Aorta (tissue), 5 donors: ENCODE measurements at places on chromosomes 2 and 18. TPM values are rescaled to one million over a fixed set of nuclear protein-coding genes. Genes with fewer than 3 reads are reported as not detected.
A peak's percentile ranks its signal among the peaks of the same experiment; 100 is the strongest.

- peak; percentile 90 for DNase-seq
These were observed 73.2 kb downstream of the LRRFIP1 start for GRCh38 chr2:237700512-237701032.

GRCh38 chr2:98731041-98731893 is at the start of gene MGAT4A:
TSS of gene MGAT4A (minus strand) at chr2:98731132. CDS start at chr2:98726332, 4,800 bp downstream.
- peak; percentile 87 for DNase-seq

- no peak for DNase-seq
These were observed 11.7 kb upstream of the C18orf63 start for GRCh38 chr18:74303936-74304335.

- DNase-seq: no peak
These were observed 222.8 kb downstream of the NAPG start for GRCh38 chr18:10748641-10749040.

GRCh38 chr18:49071778-49072177 is 121.0 kb upstream of the SMAD7 start:
- no peak for DNase-seq

Gene EVA1A
- 1.7 TPM for total RNA-seq

Gene UGT1A4
- total RNA-seq: not detected

Gene MBD5
- total RNA-seq: 63.2 TPM

GRCh38 chr2:212737392-212738172 is 199.0 kb upstream of the ERBB4 start:
- no peak for DNase-seq

Gene KRTCAP3
- 1.8 TPM for total RNA-seq

Gene CIB4
- total RNA-seq: not detected

DNA sequence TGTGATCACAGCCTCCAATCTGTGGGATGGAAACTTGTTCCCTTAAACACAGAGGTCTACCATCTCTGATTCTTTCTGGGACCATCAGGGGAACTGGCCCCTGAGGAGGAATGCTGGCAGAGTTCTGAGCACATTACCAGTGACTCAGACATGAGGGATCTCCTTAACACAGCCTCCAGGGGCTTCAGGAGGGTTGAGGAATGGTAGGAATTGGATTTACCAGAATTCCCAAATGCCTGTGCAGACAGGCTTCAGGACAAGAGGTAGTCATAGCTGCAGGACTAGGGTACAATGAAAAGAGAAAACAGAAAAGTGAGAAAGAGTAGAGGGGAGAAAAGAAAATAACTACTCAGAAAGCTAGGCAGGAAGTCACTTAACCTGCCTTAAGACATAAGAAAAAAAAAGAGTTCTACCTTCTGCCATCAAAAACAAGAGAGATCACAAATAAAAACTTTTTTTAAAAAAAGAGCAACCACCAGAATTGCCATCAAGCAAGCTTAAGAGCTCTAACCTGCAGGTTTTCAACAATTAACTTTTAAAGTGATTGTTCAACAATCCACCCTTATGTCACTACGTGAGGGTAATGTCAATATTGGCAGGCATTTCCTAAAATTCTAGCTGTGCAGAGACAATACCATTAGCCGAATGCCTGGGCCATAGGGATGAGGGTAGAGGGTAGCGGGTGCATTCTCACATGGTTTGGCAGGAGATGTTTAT is 524.4 kb downstream of the BCL11A start:
- no peak for DNase-seq

DNA sequence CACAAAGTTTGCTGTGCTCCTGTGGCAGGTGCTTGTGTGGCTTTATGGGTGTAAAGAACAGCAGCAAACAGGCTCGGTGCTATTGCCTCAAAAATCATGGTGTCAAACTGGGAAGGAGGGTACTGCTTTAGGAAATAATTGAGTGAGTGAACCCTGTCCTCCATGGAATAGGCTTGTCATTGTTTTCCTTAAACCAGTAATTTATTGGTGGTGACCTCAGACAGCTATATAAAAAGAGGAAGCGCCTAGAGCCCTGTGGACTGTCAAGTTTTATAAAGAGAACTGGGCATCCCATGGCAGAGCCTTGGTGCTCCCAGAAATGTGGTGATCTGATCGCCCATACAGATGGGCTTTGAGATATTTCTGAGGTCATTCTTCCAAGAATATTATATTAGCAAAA is 4.7 kb upstream of the CXCR4 start:
- DNase-seq: no peak

DNA sequence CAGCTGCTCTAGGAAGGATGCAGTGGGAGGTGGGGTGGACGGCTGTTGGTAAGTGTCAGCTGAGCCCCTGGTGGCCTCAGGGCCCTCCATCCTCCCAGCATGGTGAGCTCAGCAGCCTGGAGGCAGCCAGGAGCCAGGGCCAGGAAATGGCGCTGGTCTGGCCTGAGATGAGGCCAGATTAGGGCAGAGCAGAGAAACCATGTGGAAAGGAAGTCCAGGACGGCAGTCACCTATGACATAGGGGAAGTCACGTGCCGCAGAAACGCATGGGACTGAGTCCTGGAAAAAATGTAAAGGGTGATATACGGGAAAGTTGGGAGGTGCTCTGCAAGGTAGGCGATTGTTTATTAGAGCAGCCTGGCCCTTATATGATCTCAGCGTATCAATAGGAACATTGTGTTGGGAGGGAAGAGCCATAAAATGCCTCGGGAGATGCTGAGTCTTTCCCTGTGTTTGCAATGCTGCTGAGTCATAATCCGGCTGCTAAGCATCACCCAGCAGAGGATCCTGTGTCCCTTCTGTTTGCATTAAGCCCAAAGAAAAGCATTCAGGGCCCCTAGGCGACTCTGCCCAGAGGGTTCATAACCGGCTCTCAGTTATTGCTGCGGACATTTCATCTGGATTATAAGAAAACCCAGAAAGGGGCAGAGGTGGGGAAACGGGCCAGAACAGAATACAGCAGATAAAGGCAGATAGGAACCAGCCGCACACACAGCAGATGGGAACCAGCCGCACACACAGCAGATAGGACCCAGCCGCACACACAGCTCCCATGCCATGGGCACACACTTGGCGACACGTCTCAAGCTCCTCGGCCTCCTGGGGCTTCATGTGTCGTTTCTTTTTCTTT is 30.3 kb upstream of the B3GNT7 start:
- DNase-seq: no peak

DNA sequence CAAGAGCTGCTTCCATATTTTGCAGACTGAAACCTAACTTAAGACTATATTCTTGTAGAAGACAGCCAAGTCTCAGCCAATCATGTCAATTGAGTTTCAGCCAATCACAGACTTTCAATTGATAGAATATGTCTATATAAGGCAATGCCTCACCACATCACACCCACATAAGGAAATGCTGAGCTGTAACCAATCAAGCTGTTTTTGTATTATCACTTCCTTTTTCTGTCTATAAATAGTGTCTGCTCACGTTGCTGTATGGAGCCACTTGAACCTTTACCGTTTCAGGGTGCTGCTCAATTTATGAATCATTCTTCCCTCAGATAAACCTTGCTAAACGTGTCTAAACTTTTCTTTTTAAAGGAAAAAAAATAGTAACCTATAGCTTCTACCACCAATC is 1554.4 kb upstream of the LRRTM1 start:
- DNase-seq: no peak

Gene IGFBP2
- total RNA-seq: 663 TPM

Gene FEV
- not detected for total RNA-seq

DNA sequence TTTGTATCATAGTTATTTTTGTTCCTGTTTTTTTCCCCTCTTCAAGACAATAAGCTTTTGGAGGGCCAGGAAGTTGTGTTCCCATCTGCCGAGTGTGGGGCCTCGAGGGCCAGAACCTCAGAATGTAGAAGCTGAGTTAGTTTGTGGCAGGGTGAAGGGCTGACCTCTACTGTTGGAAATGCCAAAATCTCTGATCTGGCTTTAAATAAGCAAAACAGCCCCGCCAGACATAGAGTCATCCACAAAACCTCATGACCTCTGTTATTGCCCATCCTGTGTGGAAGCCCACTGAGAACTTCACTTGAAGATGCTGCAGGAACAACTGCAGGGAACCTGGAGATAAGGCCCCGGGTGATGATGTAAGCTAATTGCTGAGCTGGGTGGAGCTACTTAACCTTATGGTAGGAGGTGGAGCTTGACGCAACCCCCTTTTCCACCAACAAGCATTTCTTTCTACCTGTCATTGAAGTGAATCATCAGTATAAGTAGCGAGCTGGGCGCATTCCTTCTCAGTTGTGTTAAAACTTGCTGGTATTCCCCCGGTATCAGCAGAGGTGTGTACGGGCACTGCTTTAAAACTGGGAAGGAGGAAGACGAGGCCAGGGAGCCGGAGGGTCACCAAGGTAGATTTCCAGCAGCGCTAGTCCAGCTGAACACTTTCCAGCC is 177.2 kb downstream of the NEDD4L start:
- DNase-seq: no peak

DNA sequence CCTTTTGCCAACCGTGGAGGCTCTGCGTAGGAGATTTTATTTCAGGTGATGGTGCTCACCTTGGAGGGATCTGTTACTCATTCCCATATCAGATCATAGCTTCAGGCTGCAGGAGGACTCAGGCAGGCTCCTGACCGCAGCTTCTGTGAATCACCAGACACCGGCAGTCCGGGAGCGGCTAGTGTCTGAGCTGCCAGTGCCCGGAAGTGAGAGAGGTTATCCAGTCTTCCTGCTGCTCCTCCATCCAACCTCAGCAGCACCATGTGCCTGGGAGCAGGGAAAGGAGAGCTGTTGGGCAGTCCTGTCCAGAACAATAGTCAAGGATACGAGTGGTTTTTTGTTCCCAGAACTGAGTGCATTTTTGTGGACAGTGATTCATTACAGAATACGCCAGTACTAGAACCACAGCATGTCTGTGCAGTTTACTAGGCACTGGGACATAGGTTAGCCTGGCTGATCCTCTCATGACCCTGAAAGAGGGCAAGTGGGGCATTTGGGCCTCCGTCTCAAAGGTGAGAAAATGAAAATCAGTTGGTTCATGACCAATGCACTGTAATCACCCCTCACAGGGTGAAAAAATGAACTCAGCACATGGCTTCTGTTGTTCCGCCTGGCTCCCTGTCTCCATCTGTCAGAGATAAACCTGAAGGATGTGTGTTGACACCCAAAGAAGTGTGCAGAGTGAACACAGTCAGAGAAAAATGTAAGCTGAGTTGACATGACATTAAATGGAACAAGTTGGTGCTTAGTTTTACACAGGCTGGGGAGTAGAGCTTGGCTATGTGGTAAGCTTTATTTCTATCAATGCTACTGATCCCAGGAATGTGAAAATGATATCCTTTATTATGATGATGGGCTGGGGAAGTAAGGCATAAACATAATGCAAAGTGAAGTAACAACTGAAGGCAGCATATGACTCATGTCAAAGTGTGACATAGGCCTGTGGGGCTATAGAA is 12.2 kb downstream of the FHOD3 start:
- no peak for DNase-seq

DNA sequence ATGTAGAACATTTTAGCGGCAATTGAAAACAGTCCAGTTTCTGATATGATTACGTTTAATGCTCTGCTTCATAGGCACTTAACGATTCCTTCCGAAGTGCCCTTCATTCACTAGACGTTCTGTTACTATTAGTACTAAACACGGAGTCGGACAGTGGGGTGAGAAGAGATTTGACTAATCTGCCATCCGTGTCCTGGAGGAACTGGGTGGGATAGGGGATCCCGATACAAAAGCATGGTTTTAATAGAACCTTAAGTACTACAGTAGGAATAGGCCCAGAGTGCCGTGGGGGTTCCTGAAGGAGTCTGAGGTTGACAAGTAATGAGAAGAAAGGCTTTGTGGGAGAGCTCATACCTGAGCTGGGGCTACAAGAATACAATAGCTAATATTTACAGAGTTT is 631 bp downstream of the MORN2 start:
- DNase-seq: no peak

Gene NRP2
- 67.3 TPM for total RNA-seq

- no peak for DNase-seq
These were observed 23.5 kb upstream of the C1GALT1C1L start for GRCh38 chr2:43699761-43700160.

DNA sequence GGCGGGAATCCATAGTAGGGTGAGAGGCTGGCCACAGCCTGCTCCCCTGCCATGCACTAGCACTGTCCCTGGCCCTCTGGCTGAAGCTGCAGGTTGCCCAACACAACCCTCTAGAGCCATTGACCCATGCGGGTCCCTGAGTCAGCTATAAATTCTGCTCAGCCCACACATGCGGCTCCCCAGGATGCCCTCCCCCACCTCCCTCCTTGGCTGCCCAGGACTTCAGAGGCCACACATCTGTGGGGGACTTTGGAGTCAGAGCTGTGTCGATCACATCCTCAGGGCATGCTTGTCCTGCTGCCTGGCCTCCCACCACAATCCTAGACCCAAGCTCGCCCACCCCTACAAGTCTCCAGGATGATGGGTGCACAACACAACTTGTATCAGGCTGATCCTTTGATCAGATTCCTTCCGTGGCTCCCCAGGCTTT is 97.0 kb downstream of the TFCP2L1 start:
- DNase-seq: no peak

- DNase-seq: no peak
These were observed 30.3 kb downstream of the NCL start for GRCh38 chr2:231433990-231434389.

DNA sequence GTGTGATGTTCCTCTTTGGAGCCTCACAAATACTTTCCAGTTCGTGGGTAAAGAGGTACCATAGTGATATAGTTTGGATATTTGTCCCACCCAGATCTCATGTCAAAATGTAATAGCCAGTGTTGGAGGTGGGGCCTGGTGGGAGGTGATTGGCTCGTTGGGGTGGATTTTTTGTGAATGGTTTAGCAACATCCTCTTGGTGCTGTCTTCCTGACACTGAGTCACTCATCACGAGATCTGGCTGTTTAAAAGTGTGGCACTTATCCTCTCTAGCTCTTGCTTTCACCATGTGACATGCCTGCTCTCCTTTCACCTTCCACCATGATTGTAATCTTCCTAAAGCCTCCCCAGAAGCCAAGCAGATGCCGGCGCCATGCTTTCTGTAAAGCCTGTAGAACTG is 3.0 kb upstream of the CCDC93 start:
- DNase-seq: peak; percentile 51

GRCh38 chr2:39723946-39724827 is 54.9 kb downstream of the THUMPD2 start:
- DNase-seq: no peak

DNA sequence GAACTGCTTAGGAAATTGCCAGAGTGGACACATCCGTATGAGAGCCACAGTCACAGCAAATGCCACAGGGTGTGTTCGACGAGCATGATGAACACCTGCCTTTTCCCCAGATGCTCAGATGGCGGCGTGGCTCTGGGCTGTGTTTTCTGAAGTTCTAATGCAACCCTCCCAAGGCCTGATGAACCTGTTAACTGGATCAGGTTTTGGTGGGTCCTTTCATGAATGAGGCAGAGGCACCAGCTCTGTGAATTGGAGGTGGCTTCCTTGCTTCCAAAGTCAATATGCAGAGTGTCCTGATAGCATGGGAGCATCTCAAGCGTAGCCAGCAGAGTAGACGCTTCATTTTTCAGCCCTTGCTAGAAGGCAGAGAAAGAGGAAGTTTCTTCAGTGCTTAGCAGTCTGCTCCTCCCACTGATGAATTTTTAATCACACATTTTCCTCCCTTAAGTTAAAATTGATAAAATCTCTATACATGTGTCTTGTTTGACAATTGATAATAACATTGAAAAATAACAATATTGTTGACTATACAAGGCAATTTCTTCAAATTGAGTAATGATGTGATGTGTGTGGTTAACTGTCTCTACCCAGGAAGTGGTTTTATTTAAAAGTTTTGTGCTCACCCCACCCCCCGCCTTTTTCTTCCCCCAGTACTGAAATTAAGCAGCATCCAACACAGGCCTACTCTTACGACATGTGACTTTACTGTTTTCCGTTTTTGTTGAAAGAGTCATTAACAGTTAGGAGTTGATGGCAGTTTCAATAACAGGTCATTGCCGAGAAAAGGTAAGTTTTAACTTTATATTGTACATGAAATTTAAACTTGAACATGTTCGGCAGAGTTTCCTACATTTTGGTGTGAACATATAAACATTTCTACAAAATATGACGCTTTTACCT is at the start of gene ARHGAP15:
ARHGAP15 (plus strand) TSS at position 739 of the 900 bp plus-strand sequence.
- no peak for DNase-seq
